Esophagus muscularis mucosa (tissue), 4 donors: ENCODE measurements at places on chromosomes 7 and 10. TPM values are rescaled to one million over a fixed set of nuclear protein-coding genes. Genes with fewer than 3 reads are reported as not detected.

OR2A1 gene
- 0.17 TPM for total RNA-seq

HOXA9 gene
- not detected for total RNA-seq

DNA sequence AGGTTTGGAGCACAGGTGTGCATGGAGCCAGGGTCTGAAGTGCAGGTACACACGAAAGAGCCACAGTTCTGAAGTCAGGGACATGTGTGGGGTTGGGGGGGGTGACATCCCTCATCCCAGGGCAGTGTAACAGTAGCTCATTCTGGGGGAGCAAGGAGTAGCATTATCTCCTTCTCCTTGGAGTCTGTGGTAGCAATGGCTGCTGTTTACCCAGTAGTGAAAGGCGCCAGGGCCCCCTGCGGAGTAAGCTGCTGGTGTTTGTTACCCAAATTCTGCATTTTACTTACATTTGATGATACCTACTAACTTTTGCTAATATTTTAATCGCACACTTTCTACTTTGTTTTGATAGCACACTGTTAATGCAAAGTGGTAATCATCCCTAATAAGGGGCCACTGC is 665.5 kb downstream of the GATA3 start:
- no peak for DNase-seq

DNA sequence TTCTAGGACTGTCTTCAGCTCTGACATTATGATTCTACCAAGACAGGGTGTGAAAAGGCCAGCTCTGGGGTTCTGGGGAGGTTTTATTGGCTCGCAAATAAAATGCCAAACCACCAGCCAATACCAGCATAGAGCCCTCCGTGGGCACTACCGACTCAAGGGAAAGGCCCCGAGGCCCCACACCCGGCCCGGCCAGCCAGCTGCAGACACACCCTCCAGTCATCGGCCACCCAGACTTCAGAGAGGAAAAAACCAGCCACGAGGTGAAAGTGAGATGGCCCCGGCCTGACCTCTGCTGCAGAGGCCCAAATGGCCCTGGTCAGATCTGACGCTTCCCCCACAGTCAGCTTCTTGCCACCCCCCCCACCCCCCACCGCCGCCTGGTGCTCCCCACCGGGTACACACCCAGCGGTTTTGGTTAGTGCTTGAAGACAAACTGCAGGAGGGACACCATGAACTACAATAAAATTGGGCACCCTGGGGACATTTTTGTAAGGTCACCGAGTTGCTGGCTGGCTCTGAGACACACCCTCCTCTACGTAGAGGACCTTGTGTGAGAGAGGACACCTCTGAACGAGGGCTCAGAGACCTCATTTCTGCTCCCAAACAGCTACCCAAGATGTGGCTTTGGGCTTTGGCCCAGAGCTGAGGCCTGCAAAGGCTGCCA is 79.9 kb downstream of the PRKAG2 start:
- no peak for DNase-seq

- DNase-seq: no peak
Observed at GRCh38 chr10:94614558-94614957, 69.0 kb downstream of the HELLS start.

GRCh38 chr10:72137583-72137982 is 49.2 kb upstream of the SPOCK2 start:
- DNase-seq: no peak

- DNase-seq: no peak
Observed at GRCh38 chr10:5453749-5454489, 41.6 kb downstream of the NET1 start.
